ENCODE measurements at places on chromosomes 16 and 17. TPM values are rescaled to one million over a fixed set of nuclear protein-coding genes. Genes with fewer than 3 reads are reported as not detected.

- no peaks in the 10 kb centered on the region for H3K27me3 ChIP-seq
- H3K4me3 ChIP-seq, result peak overlapping the region; percentile 90
- peak overlapping the region; percentile 72 for H3K27ac ChIP-seq
- no peaks in the 10 kb centered on the region for H3K36me3 ChIP-seq
- peaks cover 3% of the 10 kb centered on the region for H3K4me1 ChIP-seq
- no peak for DNase-seq
Measured at GRCh38 chr17:80034791-80035686, 633 bp downstream of the TBC1D16 start.

DNA sequence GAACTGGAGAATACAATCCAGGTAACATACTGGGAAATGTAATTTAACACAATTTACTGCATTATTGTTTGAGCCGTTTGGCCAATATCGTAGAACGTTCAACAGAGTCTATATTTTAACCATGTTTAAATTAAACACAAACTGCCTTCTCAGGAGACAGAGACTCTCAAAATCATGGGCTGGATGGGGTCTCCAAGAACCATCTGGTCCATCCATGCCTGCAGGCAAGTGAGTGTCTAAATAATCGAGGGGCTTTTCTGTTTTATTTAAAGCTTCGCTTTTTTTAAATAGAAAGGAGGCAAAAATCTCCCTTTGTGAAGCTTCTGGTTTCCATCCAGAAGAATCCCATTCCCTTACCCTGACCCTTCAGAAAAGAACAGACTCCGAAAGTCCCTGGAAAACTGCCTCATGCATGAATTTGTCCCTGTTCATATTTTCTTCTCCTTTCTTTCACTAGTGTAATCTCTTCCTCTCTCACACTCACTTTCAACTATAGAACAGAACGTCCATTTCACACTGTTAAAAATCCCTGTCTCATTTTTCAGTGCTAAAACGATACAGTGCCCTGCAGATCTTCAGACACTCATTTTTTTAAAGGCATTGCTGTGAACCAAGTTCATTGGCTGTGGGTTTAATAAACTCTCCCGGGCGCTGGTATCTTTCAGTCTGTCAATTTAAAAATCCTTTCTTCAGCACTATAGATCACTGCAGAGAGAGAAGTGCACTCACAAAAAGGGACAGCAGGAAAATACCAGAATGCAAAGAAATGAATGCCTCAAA lies 111.4 kb upstream of the TOM1L1 start:
- H3K27ac ChIP-seq, result no peak overlapping the region
- no peaks in the 10 kb centered on the region for H3K36me3 ChIP-seq
- H3K4me3 ChIP-seq, result no peak overlapping the region
- H3K4me1 ChIP-seq, result no peaks in the 10 kb centered on the region
- DNase-seq, result no peak

Gene RPRML
- total RNA-seq, result not detected

DNA sequence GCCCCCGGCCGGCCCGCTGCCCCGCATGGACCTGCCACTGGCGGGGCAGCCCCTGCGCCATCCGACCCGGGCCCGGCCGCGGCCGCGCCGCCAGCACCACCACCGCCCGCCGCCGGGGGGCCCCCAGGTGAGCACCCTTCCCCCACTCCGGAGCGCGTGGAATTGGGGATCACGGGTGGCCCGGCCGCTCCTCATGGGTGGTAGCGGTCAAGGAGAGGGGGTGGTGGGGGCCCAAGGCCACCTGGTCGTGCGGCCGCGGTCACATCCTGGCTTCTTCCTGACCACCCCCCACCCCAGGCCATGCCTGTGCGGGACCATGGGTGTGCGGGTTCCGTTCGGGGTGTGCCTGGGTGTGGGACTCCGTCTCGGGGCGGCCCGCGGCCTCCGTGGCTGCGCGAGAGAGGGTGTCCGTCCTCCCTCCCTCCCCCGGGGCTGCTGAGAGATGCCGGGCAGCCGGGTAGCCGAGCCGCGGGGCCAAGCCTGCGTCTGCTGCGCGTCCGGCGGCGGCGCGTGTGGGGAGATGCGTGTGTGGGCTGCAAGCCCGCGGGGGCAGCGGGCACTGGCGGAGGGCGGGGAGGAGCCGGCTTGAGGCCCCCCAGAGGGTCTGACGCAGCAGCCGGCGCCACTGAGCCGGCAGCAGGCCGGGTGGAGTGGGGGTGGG lies 6.8 kb downstream of the ACD start:
- no peaks in the 10 kb centered on the region for H3K27me3 ChIP-seq
- H3K27ac ChIP-seq, result no peak overlapping the region
- H3K4me3 ChIP-seq, result peak overlapping the region; percentile 44

DNA sequence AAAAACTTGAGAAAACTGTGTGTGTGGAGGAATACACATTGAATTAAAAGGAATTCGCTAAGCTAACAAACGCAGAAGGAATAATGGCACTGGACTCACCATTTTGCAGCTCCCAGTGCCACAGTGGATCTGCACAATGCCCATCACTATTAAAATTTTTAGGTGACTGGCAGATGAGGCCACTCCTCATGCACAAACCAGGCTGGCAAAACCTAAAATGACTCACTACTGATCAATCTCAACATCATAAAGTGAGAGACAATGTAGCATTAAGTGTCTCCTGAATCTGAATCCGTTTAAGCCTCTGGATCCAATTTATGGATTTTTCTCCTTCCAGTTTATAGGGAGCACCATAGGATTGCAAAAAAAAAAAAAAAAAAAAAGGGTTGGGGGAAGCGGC lies 20.6 kb downstream of the MYH10 start:
- H3K36me3 ChIP-seq, result no peaks in the 10 kb centered on the region
- H3K4me1 ChIP-seq, result no peaks in the 10 kb centered on the region
- H3K4me3 ChIP-seq, result no peak overlapping the region
- no peak overlapping the region for H3K27ac ChIP-seq
- DNase-seq, result no peak

DNA sequence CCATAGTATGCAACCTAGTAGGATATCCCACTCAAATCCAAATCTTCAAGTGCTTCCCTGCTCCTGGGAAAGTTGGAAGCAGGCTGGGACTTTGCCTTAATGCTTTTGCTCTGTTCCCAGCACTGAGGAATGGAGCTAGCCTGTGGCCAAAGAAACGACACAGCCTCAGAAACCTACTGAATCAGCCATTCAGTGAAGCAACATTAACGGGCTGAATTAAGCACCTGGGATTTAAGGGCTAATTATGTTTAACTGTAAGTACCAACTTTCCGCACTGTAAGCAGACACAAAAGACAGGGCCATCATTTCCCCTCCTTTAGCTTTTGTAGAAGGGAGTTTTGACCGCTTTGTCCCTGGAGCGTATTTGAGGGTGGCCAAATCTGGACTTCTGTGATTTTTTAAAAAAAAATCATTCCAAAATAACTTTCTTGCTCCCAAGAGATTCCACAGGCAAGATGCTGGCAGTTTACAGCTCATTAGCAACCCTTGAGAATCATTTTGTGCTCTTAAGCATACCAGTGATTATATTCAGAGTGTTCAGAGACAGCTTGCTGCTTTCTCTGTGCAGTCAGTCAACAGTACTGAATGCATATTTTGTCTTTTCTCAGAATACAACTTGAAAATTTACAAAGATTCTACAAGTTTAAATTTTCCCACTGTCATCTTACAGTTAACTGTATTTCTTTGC lies 17.6 kb upstream of the NOL11 start:
- H3K4me1 ChIP-seq, result no peaks in the 10 kb centered on the region
- no peaks in the 10 kb centered on the region for H3K36me3 ChIP-seq
- no peak overlapping the region for H3K27ac ChIP-seq
- H3K27me3 ChIP-seq, result no peaks in the 10 kb centered on the region

DNA sequence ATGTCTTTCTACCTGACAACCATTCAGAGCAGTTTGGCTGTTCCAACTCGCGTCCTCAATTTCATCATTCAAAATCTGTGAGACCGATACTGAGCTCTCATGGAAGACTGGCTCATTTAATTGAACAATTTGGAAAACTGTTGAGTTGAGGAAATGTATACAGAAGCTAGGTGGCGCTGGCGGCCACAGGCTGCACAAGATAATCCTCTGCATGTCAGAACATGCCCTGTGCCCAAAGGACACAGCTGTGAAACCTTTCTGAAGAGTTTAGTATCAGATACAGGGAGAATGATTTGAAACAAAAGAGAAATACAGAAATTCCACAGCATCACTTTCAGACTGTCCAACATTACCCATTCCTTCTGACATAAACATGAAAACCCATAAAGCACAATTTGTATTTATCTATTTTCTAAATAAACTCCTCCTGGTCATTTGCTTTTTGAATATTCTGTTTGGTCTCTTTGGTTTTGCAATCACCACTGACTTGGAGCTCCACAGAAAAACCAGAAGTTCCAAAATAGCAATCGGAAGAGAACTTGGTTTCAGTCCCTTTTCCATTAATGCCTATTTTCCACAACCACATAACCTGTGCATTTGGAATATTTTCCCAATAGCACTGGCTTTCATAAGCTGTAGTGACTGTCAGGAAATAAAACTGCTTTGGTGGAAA lies 192.8 kb downstream of the MAP2K6 start:
- H3K27ac ChIP-seq, result peak overlapping the region; percentile 3
- no peaks in the 10 kb centered on the region for H3K27me3 ChIP-seq
- H3K4me3 ChIP-seq, result no peak overlapping the region
- no peaks in the 10 kb centered on the region for H3K36me3 ChIP-seq
- H3K4me1 ChIP-seq, result peaks cover 20% of the 10 kb centered on the region

Gene CARD14
- 6.1 TPM for total RNA-seq

DNA sequence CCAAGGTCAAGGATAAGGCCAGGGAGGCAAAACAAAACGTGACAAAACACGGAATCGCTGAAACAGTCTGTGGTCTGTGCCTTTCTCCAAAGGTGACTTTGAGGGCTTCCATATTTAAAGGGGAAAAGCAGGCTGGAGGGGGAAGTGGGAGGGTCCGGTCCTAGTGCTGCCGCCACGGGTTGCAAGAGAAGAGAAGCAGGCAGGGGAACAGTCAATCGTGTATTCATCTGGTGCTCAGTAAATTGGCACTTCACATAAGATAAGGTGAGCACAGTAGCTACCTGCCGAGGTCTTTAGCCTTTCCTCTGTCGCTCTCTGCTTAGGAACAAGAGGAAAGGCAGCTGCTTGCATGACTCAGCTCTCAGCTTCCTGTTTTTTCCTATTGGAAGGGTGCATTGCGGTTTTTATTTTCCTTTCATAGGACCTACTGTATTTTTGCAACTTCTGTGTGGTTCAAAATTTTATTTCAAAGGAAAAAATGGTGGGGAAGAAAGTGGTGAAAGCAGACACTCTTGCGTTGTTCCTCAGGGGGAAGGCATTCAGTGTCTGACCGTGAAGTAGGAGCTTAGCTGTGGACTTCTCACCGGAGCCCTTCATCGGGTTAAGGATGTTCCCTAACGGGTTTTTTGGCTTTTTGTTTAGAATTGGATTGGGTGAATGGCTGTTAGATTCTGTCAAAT lies 7.1 kb upstream of the LGALS3BP start:
- peak; percentile 46 for DNase-seq
- H3K27ac ChIP-seq, result no peak overlapping the region
- peaks cover 9% of the 10 kb centered on the region for H3K4me1 ChIP-seq
- peak overlapping the region; percentile 18 for H3K4me3 ChIP-seq
- no peaks in the 10 kb centered on the region for H3K36me3 ChIP-seq

DNA sequence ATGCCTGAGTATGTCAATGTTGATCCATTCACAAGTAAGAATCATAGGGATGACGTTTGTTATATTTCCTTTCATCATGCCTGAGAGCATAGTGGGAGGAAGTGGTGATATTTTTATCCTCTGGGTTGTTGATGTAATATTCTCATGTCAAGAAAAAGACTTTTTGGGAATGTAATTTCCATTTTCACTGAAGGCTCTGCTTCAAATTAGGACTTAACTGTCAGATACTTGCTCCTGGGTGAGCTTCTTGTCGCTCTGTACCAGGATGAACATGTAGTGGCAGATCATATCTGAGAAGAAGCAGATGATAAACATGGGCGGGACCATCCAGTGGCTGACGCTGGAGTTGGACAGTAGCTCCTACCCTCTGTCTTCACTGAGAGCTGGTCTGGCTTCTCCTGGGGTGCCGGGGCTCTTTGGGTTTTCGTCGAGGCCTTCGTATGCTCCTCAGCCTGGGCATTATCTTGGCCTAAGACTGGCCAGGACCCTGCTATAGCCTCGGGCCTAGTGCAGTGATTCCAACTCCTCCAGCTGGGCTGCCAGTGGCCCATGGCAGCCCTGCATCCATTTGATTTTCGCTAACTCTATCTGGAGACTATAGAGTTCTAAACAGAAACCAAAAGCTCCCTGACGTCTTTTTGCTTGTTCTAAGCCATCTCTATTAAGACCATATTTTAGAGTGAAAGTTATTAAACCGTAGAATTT lies 19.7 kb downstream of the CYB5B start:
- peak overlapping the region; percentile 90 for H3K27ac ChIP-seq
- no peak overlapping the region for H3K4me3 ChIP-seq
- DNase-seq, result peak; percentile 22
- peaks cover 23% of the 10 kb centered on the region for H3K4me1 ChIP-seq
- H3K36me3 ChIP-seq, result no peaks in the 10 kb centered on the region
- no peaks in the 10 kb centered on the region for H3K27me3 ChIP-seq

All from testis (tissue), 5 donors.